ENCODE measurements at places on chromosomes 13 and 19.

DNA sequence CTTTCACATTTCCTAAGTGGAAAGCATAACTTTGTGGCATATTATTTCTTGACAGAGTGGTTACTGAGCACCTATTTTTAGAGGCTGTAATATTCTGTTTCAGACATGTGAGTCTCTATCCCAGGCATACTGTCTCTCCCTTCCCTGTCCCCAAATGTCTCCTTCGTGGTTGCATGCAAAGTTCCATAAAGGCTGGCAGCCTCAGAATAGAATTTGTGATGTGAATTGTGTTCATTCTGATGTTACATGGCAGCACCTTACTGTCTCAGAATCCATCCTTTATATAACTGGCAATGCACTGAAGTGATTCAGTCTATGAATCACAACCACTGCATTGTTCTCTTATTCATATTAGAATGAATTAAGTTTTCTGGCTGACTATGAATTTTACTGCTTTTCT is 89.0 kb upstream of the SLC7A1 start:
- peak; percentile 51 for DNase-seq

DNA sequence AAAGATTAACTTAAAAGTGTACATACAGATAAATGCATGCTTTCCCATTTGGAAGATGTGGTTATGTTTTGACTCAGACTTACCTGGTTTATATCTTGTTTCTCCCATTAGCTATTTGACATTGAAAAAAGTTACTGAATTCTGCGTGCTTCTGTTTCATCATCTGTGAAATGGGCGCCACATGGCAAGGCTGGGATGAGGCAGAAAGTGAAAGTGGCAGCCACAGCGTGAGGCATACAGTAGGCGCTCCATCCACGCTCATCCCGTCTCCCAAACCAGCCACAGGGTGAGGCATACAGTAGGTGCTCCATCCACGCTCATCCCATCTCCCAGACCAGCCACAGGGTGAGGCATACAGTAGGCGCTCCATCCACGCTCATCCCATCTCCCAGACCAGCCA is 14.0 kb upstream of the TMEM255B start:
- DNase-seq = no peak

- DNase-seq = no peak
Measured at GRCh38 chr13:99417201-99418102, 83.8 kb upstream of the TM9SF2 start.

DNA sequence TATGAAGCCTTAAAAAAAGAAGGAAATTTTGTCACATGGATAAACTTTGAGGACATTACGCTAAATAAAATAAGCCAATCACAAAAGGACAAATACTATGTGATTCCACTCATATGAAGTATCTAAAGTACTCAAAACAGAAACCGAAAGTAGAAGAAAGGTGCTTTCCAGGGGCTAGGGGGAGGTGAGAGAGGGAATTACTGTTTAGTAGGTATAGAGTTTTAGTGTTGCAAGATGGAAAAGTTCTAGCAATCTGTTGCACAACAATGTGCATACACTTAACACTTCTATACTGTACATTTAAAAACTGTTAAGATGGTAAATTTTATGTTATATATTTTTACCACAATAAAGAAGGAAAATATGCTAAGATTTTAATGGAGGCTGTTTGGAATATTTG is 83.0 kb downstream of the POLR1D start:
- no peak for DNase-seq

- no peak for DNase-seq
Measured at GRCh38 chr13:73065665-73066340, 7.0 kb downstream of the KLF5 start.

DNA sequence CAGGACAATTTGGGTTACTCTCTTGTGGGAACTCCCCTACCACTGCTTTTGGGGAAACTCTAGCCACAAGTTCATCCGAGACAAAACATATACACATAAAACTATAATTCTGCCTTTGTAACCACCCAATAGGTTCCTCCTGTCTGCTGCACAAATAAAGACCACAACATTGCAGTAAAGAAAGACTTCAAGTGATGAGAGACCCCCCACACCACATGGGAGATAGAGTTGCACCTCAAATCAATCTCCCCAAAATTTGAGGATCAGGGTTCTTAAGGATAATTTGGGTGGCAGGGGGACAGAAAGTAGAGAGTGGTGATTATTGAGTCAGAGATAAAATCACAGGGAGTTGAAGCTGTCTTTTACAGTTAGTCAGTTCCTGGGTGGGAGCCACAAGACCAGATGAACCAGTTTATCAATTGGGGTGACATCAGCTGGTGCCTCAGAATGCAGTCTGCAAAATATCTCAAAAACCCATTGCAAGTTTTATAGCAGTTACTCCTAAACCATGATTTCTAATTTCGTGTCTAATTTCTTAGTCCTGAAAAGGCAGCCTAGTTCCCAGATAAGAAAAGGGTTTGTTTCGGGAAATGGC is 1348.5 kb downstream of the PCDH9 start:
- DNase-seq = no peak

- peak; percentile 84 for DNase-seq
Measured at GRCh38 chr19:42284066-42284501, 15.0 kb downstream of the CIC start.

- no peak for DNase-seq
Measured at GRCh38 chr13:36839981-36840380, 21.0 kb downstream of the RFXAP start.

DNA sequence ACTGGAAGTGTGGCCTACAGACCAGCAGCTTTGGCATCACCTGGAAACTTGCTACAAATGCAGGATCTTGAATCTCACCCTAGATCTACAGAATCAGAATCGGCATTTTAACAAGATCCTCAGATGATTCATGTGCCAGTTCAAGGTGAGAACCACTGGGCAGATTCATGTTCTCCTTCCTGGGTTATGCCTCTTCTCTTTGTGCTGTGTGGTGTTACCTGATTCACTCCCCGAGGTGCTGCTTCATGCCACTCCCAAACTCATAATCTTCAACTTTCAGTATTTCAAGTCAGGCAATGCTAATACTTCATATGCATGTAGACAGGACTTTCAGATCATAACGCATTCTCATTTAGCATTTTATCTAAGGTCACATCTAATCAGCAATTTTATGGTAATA is 427.7 kb downstream of the FOXO1 start:
- DNase-seq = no peak

- no peak for DNase-seq
Measured at GRCh38 chr19:46206682-46207081, 22.9 kb upstream of the IGFL1 start.

DNA sequence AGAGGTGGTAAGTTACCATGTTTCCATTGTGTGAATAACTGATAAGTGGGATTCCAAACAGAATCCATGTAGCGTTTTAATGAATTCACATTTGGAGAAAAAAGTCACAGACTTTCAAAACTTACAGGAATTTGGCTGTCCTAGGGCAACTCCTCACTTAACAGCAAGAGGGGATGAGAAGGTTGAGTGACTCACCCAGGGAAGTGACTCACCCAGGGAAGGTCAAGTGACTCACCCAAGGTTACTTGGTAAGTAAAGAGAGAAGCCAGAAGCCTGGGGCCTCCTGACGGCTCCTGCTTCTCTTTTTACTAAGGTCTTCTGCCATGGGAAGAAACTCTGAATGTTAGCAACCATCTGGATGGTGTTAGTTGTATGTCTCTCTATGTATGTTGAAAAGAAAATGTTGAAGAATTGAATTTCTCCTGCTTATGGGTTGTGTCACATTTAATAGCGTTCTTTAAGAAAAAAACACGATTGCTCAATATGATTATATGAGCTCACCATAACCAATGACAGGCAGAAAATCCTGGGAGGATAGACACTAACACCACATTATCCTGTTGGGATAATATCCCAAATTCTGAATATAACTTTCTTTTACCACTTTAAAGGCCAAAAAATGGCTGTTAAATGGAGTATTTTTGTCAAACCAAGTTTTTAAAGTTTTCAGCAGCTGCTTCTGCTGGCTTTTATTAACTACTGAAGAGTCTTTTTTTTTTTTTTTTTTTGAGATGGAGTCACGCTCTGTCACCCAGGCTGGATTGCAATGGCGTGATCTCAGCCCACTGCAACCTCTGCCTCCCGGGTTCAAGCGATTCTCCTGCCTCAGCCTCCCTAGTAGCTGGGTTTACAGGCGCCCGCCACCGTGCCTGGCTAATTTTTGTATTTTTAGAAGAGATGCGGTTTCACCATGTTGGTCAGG is 195.6 kb downstream of the GGACT start:
- peak; percentile 99 for DNase-seq

- DNase-seq = peak; percentile 7
Measured at GRCh38 chr13:20550799-20551198, 16.2 kb upstream of the IFT88 start.

GRCh38 chr13:70380809-70381208 is 272.6 kb upstream of the KLHL1 start:
- DNase-seq = no peak

DNA sequence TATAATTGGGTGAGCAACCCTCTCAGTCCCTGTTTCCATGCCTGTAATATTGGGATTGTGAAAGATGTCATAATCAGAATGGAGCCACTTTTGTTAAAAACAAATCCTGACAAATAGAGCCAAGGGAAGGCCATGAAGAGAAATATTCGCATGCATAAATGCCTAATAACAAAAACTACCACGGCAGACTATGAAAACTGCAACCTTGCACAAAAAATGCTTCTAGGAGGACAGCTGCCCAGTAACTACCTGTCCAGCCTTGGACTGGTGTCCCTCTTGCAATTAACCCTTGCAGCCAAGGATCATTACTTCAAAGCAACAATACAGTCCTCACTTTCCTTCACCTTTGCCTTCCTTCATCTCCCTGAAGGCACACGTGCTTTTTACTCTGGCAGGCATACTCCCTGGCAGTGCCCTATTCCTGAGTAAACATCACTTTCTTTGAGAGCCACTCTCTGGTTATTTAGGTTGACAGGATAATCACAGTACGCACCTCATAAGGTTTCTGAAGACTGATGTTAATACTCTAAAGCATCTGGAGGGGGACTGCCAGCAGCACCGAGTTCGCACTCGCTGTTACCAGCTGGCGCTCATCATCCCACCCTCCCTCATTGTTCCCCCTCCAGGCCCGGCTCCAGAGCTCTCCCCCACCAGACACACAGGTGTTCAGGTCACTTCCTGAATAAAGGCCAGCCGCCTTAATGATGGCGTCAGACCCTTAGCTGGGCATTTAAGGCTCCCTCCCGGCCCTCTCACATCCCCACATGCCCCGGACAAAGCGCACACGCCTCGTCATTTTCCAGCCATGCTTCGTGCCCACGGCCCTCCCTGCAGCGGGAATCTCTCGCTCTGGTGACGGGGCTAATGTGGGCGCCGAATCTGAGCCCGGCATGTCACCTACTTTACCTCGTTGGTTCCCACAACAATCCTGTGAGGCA is 57.3 kb downstream of the CDADC1 start:
- DNase-seq = no peak

- DNase-seq = no peak
Measured at GRCh38 chr13:77865622-77866021, 53.0 kb downstream of the EDNRB start.

DNA sequence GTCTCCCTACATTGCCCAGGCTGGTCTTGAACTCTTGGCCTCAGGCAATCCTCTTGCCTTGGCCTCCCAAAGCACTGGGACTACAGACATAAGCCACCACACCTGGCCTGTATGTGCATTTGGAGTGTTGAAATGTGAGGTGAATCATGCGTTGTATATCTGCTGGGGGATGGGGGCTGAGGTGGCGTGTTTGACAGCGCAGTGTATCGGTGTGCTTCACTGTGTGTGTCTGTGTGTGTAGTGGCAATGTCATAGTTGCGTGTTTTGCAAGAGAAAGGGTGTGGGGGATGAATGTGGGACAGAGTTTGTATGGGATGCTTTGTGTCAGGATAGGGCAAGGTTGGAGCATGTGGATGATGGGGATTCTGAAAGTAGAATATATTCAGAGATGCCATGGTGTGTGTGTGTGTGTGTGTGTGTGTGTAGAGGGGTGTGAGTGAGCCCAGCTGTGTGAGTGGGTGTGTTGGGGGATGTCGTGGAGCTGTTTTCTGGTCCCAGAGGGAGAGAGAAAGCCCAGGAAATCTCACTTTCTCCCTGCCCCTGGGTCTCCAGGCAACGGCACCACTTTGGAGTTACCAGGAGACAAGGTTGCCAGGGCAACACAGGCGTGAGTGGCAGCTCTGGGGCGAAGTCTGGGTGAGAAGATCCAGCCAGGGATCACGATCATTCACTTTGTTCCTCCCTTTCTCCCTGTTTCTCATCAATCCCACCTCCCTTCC is 1.1 kb upstream of the SWSAP1 start:
- DNase-seq = no peak

GRCh38 chr19:35085947-35086346 is 29.7 kb upstream of the FXYD3 start:
- no peak for DNase-seq

DNA sequence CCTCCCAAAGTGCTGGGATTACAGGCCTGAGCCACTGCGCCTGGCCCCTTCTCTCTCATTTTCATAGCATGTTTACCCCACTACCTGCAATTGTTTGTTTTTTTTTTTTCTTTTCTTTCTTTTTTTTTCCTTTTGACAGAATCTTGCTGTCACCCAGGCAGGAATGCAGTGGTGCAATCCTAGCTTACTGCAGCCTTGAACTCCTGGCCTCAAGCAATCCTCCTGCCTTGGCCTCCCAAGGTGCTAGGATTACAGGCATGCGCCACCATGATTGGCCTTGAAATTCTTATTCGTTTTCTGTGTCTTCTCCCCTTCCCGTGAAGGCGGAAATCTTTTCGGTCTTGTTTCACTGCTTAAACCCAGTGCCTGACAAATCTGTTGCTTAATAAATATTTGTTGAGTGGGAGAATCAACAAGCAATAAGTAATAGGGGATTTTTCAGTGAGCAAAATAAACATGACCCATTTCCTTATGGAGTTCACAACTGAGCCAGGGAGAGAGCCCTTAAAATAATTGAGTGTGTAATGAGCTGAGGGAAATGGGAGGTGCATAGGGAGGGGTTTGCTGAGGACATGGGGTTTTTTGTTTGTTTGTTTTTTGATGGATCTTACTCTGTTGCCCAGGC is 1.8 kb upstream of the INSR start:
- DNase-seq = no peak

- no peak for DNase-seq
Measured at GRCh38 chr13:49395451-49395865, 48.4 kb downstream of the CAB39L start.

GRCh38 chr13:20503088-20504083 is 22.3 kb downstream of the CRYL1 start:
- DNase-seq = no peak

DNA sequence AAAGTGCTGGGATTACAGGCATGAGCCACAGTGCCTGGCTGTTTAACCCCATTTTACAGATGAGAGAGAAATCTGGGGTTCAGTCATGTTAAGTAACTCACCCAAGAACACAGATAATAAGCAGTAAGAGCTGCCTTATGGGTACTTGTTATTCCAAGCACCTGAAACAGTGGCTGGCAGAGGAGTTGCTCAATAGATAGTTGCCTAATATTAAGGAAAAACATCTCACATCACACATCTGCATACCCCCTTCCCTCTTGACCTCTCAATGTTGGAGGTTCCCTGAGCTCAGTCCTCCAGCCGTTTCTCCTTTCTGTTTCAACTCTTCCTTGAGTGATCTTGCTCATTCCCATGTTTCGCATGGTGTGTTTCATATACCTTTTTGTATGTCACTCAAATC is 401.9 kb downstream of the KLF12 start:
- no peak for DNase-seq

GRCh38 chr13:51380269-51380668 is 40.8 kb downstream of the SERPINE3 start:
- no peak for DNase-seq

GRCh38 chr19:49020931-49021895 is 2.9 kb downstream of the CGB3 start:
- peak; percentile 72 for DNase-seq

GRCh38 chr13:109642358-109642757 is 144.0 kb downstream of the IRS2 start:
- no peak for DNase-seq

All from EL (cell line).